ENCODE measurements at places on chromosomes 4 and X.

GRCh38 chr4:535181-535923 lies 36.3 kb downstream of the PIGG start:
- DNase-seq: no peak

DNA sequence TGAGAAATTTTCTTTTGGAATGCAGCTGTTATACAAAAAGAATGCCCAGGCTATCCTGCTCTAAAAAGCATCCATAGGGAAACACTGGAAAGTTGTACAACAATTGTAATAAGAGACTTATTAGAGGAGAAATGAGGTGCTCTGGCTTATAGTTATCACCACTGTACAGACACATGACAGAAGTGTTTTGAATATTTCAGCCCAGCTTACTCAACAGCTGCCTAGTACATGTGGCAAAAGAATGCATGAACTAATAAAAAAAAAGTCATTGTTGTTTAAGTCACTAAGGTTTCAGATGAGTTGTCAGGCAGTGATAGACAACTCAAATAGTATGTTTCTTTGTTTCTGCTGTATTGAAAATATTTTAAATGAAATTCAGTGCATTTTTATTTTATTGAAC lies 307.7 kb downstream of the GPM6A start:
- DNase-seq: no peak

- no peak for DNase-seq
Measured at GRCh38 chrX:74232859-74233258, 71.1 kb upstream of the ZCCHC13 start.

- DNase-seq: no peak
Measured at GRCh38 chr4:184380707-184381106, 93.6 kb downstream of the IRF2 start.

DNA sequence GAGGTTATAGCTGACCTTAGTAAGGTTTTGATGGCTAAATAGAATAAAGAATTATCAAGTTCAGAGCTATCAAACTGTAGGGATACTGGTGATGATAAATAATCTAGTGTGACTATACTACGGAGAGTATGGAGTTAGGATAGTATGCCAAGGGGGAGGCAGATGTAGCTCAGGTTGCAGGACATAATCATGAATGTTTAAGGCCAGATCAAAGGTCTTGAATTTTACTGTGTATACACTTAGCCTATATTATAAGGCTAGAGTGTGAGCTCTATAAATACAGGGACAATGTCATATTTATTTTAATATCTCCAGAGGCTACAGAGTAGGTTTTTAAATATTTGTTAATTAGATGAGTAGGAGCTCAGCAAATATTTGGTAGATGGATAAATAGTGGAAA lies 131.1 kb upstream of the STIM2 start:
- DNase-seq: no peak

DNA sequence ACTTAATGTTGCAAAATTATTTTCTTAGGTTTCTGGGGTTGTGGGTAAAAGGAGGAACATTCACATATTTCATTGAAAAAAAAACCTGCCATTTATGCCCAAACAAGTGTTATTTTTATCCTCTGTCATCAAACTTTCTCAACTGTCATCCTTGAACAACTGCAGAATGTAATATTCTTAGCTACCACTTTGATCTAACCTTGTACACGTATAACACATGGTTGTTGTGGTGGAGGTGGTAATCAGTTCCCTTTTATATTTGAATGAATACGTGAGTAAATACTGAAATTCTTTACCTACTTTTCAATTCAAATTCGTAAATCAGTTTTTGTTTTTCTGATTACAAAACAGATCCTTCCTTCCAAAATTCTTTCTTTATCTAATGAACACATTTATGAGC lies 3.8 kb upstream of the AMMECR1 start:
- DNase-seq: no peak

- DNase-seq: no peak
Measured at GRCh38 chr4:52910115-52910514, 48.0 kb downstream of the RASL11B start.

- DNase-seq: no peak
Measured at GRCh38 chr4:24956763-24957162, 43.9 kb upstream of the CCDC149 start.

GRCh38 chr4:129231945-129232588 lies 136.1 kb downstream of the C4orf33 start:
- DNase-seq: no peak

DNA sequence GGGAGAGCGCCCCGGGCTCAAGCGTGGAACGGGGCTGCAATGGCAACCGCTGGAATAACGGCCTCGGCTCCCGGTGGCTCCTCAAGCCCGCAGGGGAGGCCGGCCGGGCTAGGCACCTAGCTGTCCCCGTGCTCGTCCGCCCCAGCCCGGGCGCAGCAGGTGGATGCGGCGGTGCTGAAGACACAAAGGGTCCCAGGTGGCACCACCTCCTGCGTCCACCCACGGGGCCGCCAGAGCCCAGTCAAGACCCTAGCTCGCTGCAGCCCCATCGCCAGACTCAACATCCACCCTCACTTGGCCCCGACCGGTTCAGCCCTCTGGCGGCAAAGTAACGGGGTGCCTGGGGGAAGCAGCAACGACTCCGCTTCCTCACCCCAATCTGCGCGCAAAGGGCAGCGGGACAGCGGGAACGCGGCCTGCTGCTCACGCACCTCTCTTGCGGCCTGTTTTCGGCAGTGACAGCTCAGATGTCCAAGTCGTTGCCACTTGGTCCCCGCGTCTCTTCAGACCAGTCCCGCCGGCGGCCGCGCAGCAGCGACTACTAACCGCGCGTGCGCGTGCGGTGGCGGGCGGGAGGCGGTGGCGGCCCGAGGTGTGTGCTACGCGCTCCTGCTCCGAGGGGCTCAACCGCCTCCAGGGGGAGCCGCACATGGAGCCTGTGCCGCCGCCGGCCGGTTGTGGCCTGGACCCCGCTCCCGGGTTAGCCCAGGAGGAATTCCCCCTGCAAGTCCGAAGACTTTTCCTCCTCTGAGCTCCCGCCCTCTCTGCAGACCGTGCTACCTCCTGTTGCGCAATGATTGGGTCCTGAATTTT lies at the start of gene CLGN:
Gene CLGN (minus strand): TSS at position 543 of the 813 bp plus-strand sequence. CDS start 14,570 bp downstream, outside the sequence.
- peak; percentile 56 for DNase-seq

- no peak for DNase-seq
Measured at GRCh38 chrX:73563738-73564068, 706 bp downstream of the CHIC1 start.

Measured in activated naive CD4-positive, alpha-beta T cell treated with anti-CD3 and anti-CD28 coated beads, Interleukin-2, amount 50 U/mL, for 72 hours (primary cell).